ENCODE measurements at places on chromosomes 3 and 15. TPM values are rescaled to one million over a fixed set of nuclear protein-coding genes. Genes with fewer than 3 reads are reported as not detected.

Gene ARNT2
- not detected for total RNA-seq

DNA sequence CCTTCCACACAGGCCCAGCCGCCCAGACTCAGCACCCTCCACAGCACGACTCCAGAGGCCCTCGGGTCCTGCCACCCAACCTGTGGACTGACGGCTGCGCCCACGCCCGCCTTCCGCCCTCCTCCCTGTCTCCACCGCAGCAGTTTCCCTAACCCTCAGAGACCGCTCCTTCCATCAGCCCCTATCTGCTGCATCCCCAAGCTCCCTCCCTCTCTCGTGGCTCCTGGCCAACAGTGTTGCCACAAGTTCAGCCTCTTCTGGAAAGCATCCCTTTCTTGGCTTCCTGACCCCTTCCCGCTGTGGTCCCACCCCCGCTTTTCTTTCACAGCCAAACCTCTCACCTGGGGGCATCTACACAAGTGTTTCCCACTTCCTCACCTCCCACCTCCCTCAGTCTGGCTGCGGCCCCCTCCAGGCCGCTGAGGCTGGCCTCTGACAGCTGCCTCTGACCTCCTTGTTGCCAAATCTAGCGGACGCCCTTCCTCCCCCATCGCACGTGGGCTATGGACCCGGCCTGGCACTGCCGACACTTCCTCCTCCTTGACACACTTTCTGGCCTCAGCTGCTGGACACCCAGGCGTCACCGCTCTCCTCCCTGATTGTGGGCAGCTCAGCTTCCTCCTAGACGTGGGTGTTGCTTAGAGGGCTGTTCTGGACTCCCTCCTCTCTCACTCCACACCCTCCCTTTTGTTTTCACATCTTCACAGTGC lies 168.8 kb upstream of the TLE3 start:
- peaks cover 25% of the 10 kb centered on the region for H3K27me3 ChIP-seq
- H3K4me3 ChIP-seq: peak overlapping the region; percentile 27
- no peaks in the 10 kb centered on the region for H3K36me3 ChIP-seq
- no peak for DNase-seq
- H3K4me1 ChIP-seq: peaks cover 33% of the 10 kb centered on the region

DNA sequence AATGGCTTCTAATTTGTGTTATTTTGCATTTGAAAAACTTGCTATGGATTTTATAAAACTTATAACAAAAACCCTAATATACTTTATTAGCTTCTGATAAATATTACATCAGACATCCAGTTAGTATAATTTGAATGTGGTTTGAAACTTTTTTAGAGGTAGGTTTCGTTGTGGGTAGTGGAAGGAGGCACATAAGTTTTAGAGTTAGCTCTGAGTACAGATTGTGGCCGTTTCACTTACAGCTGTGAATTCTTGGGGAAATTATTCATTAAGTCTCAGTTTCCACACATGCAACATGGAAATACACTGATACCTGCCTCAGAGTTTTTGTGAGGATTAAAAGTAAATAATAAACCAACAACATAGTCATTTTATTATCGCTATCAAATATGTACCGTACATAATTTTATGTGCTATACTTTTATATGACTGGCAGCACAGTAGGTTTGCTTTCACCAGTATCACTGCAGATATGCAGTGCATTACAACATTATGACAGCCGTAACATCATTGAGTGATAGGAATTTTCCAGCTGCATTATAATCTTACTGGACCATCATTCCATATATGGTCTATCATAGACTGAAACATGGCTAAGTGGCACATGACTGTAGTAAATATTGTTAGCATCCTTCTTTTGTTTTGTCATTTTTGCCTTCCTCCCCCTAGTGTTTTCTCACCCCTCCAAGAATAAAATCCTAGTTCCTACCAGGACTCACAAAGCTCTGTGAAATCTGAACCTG lies 175.6 kb downstream of the AKAP13 start:
- peak overlapping the region; percentile 3 for H3K27ac ChIP-seq
- H3K36me3 ChIP-seq: peaks cover 16% of the 10 kb centered on the region
- H3K4me3 ChIP-seq: peak overlapping the region; percentile 12
- peaks cover 35% of the 10 kb centered on the region for H3K4me1 ChIP-seq

Gene FGD5
- total RNA-seq: not detected

DNA sequence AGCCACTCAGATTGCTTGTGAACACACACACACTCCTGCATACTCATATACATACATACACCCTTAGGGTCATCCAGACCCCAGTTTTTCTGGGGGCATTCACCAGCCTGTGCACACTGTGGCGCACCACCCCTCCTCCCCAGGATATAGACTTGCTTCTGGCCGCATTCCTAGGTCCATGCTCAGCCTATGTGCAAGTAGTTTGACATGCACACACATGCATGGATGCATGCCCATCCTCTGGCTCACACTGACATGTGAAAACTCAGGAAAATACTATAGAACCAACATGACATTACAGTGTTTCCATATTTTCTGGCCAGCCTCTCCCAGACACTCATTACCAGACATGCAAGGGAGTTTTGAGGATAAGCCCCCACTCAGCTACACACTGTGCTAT lies 79.3 kb upstream of the POLG start:
- no peaks in the 10 kb centered on the region for H3K36me3 ChIP-seq
- H3K4me3 ChIP-seq: no peak overlapping the region
- peaks cover 13% of the 10 kb centered on the region for H3K4me1 ChIP-seq
- H3K27ac ChIP-seq: no peak overlapping the region

Gene AHSG
- not detected for total RNA-seq

GRCh38 chr3:112445839-112446238 lies 53.4 kb downstream of the BTLA start:
- peaks cover 6% of the 10 kb centered on the region for H3K4me1 ChIP-seq
- H3K36me3 ChIP-seq: peaks cover 8% of the 10 kb centered on the region
- H3K27me3 ChIP-seq: no peaks in the 10 kb centered on the region
- no peak overlapping the region for H3K4me3 ChIP-seq
- DNase-seq: no peak

DNA sequence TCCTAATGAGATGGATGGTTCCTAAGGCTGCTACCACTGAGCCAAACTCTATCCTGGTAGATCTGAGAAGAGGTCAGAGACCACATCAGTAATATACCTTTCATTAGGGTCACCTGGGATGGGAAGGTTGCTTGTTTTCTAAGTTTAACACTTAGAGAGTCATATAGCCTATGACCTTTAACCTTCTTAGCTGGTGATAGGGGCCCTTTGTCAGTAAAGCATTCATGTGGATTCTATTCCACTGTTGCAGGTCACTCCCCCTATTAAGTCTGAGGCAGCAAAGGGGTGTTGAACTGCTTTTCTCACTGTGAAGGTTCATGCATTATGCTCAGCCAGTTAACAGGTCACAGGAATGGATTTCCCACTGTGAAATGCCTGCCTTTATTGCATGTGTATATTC lies 6.1 kb upstream of the ZNF609 start:
- H3K27ac ChIP-seq: no peak overlapping the region
- peaks cover 11% of the 10 kb centered on the region for H3K36me3 ChIP-seq
- no peak for DNase-seq

Gene MEX3B
- total RNA-seq: 0.51 TPM

Gene RBP2
- not detected for total RNA-seq

Gene CSPG4
- total RNA-seq: not detected

GRCh38 chr15:93179072-93179471 lies 90.1 kb upstream of the RGMA start:
- H3K27me3 ChIP-seq: peaks cover 6% of the 10 kb centered on the region
- no peak for DNase-seq
- H3K4me3 ChIP-seq: no peak overlapping the region
- H3K27ac ChIP-seq: no peak overlapping the region

DNA sequence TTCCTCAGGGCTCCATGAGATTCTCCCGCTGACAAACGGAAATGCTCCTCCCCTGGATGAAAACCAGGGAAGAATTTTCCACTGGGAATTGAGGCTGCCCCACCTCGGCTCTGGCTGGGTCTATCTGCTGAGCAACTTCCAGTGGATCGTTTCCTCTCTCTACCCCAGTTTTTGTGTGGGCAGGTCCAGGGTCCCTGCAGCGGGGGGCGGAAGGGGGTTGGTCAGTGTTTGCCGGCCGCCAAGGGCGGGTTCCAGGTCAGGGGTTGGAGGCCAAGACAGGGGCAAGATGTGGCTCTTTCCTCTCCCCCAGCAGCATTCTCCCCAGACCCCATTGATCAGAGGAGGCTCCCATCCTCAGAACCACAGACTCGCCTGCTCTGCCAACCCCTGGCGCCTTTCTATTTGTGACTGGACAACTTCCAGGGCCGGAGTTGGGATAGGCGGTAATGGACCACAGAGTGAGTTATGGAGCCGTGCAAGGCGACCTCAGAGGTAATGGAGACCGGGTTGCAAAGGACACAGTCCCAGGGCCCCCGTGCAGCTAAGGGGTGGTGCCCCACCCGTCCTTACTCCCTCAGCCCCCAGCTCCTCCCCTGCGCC lies 92.2 kb downstream of the WNT7A start:
- H3K27me3 ChIP-seq: peaks cover 5% of the 10 kb centered on the region
- H3K4me3 ChIP-seq: no peak overlapping the region
- H3K27ac ChIP-seq: no peak overlapping the region

GRCh38 chr3:116553355-116553754 lies 108.1 kb upstream of the LSAMP start:
- no peak for DNase-seq
- H3K4me3 ChIP-seq: no peak overlapping the region
- H3K27me3 ChIP-seq: no peaks in the 10 kb centered on the region

GRCh38 chr3:73394240-73394639 lies 230.5 kb downstream of the PDZRN3 start:
- no peak overlapping the region for H3K27ac ChIP-seq
- DNase-seq: no peak
- H3K4me1 ChIP-seq: no peaks in the 10 kb centered on the region
- H3K36me3 ChIP-seq: no peaks in the 10 kb centered on the region

Gene FOXL2
- total RNA-seq: not detected

DNA sequence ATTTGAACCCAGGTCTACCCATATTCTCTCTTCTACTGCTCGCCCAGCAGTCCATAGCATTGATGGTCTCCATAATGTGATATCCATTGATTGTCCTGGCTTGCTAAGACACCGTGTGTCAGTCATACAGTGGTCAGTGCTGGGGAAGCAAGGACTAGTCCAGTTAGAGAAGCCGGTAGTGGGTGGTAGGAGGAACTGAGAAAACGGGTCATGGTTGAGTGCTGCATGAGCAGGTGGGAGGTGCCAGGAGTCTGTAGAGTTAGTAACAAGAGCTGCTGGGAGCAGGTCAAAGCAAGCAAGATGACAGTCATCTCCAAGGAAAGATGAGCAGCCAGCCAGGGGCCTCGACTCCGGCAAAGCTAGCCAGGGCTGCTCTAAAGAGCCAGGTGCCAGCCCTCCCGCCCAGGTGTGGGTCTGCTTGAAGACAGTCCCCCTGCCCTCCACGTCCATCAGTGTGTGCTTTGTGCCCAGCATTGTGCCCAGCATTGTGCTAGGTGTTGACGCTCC lies 29.5 kb upstream of the USP3 start:
- H3K27me3 ChIP-seq: no peaks in the 10 kb centered on the region
- no peak for DNase-seq
- H3K4me1 ChIP-seq: peaks cover 34% of the 10 kb centered on the region
- H3K4me3 ChIP-seq: no peak overlapping the region

DNA sequence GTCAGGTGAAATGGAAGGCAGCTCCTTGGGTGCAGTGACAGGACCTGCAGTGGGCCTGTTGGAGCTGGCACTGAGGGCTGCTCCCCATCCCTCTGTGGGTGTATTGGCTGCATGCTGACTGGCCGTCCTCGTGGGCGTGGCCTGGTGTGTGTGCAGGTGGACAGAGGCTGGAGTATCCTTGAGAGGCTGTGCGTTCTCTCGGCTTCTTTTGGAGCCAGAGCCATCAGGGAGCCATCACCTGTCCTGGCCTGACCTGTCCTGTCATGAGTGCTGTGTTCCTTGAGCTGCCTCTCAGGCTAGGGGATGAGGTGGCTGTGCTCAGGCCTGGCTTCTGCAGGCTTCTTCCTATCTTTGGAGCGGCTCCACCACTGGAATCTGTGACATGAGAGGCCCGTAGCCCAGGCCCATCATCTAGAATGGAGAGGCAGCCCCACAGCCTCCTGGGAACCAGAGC lies 61.5 kb downstream of the APBA2 start:
- peaks cover 43% of the 10 kb centered on the region for H3K36me3 ChIP-seq
- DNase-seq: peak; percentile 25
- H3K4me1 ChIP-seq: peaks cover 54% of the 10 kb centered on the region
- H3K27me3 ChIP-seq: no peaks in the 10 kb centered on the region
- peak overlapping the region; percentile 19 for H3K27ac ChIP-seq

DNA sequence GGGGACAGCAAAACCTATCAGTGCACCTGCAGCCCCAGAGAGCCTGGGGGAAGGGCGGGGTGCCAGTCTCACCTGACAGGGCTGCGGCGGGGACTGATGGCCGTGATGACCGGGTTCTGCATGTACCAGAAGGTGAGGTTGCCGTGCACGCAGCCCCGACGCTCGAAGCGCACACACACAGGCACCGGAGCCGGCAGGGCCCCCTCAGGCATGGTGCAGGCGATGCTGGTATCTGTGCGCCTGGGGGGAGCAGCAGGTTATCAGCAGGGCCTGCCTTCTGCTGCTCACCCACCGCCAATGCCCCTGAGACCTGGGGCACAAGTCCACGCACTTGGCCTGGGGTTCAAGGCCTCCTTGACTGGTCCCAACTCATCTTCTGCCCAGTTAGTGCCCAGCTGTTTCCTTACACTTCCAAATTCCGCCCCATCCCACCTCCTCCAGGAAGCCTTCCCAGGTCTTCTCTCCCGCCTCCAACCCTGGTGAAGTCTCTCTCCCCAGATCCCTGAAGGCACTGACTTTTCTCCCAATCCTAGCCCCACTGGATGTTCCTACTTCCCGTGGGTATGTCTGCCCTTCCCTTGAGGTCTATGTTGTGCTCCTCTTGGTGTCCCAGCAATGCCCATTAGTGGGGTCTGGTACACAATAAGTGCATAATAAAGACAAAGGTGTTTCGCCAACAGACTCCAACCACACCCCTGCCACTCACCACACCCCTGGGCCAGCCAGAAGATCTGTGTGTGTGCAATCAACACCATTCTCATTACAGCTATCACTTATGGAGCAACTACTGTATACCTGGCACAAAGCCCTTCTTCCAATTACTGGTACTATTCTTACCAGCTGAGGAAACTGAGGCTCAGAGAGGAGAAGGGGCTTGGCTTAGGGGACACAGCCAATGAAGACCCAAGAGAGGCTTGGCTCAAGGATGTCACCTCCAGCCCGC lies 28.9 kb downstream of the H1-8 start:
- no peaks in the 10 kb centered on the region for H3K4me1 ChIP-seq
- no peak overlapping the region for H3K27ac ChIP-seq
- H3K36me3 ChIP-seq: no peaks in the 10 kb centered on the region
- H3K27me3 ChIP-seq: peaks cover 4% of the 10 kb centered on the region
- DNase-seq: no peak

Data from activated naive CD8-positive, alpha-beta T cell treated with anti-CD3 and anti-CD28 coated beads, Interleukin-2, amount 10 ng/mL, durations not matched to agents 7 days and 5 days (primary cell).